Spinal cord (tissue), 10 donors: ENCODE measurements at places on chromosomes 3 and 15. TPM values are rescaled to one million over a fixed set of nuclear protein-coding genes. Genes with fewer than 3 reads are reported as not detected.
A peak's percentile ranks its signal among the peaks of the same experiment; 100 is the strongest.

DNA sequence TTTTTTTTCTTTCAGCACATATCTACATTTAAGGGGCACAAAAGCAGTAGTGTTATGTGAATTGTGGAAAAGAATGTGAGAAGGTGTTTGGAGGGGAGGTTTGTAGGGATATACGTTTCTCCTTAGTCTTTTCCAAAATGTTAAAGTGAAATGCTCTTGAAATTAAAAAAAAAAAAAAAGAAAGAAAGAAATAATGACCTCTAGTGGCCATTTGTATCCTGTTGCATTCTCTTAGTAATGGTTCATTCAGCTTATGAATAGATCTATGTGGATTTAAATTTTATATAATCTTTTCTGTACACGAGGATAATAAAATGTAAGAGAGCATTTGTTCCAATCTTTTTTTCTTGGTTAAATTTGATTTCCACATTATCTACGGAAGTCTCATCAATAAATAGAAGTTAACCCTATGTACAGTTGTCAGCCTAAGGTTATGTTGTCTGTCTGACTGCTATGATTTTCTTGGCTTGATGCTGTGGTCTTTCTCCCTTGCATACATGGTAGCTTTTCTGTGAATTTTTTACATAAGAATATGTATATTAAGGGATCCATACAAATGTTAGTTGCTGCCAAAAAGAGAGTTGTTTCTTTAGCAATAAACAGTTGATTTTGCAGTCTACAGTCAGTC is 1.7 kb downstream of the P2RY13 start:
- no peak for DNase-seq

The POTEB gene
- polyA plus RNA-seq, result not detected

GRCh38 chr3:193870376-193871219 is 265.4 kb upstream of the HES1 start:
- no peak for DNase-seq

GRCh38 chr3:139617672-139618268 is 60.0 kb downstream of the NMNAT3 start:
- no peak for DNase-seq

DNA sequence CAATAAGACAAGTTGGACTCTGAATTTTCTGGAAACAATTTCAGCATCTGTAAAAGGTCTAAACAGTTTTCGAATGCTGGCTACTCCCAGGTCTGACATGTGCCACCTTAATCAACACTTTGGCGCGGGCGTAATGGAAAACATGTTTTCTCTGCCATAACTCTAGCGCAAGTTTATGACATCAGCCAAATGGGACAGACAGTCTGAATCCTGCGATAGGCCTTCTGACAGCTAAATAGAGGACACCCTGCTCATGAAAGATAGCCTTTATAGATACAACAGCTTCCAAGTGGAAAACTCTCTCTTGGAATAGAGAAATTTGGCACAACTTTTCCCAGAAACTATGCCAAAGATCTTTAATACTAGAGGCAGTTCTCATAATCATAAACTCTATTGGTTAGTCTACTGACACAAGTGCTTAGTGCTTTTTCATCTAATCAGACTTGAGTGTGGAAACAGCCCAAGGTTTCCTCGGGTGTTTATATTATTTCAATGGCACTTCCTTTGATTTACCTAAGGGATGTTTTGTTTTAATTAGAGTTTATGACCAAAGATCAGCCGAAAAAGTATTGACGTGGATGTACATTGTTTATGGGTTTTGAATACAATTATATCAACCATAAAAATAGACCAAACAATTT is 120.1 kb upstream of the DPH6 start:
- peak; percentile 38 for DNase-seq

GRCh38 chr3:36796161-36796560 is 31.8 kb upstream of the DCLK3 start:
- no peak for DNase-seq

The WWTR1 gene
- polyA plus RNA-seq, result 44.9 TPM

The FYCO1 gene
- 7.3 TPM for polyA plus RNA-seq

DNA sequence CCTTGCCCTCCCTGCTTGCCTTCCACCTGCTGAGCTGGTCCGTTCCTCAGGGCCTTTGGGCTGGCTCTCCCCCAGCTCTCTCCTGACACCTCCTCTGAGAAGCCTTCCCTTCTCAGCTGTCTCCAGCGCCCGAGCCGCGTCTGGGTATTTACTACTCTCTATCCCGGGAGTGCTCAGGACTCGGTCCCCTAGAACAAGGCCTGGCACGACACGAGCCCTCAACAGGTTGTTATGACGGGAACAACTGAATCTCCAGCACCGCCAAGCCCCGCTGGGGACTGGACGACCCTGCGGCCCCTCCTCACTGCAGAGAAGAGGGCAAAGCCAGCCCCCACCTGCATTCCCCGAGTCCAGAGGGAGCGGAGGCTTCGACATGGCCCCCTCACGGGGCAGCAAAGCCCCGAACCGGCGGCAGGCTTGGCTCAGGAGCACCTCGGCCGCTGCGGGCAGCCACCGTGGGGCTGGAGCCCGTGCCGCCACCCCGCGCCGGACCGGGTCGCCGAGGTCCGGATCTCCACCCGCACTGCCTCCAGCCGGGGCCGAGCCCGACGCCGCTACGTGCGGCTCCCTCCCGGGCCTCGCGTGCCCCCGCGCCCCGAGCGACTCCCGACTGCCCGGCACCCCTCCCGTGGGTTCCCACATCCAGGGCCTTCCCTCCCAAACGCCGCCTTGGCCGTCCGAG is 792 bp downstream of the TPRA1 start:
- DNase-seq, result no peak

DNA sequence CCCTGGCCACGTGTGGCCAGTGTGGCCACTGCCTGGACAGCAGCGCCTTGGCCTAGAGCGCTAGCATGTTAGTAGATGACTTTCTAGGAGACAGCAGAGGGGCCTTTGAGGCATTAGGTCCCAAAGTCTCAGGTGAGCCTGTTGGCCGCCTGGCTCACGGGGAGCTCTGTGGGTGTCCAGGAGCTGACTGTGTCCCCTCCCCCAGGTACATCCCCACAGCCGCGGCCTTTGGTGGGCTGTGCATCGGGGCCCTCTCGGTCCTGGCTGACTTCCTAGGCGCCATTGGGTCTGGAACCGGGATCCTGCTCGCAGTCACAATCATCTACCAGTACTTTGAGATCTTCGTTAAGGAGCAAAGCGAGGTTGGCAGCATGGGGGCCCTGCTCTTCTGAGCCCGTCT is 17.0 kb downstream of the SEC61A1 start:
- no peak for DNase-seq

GRCh38 chr15:67266870-67267269 is 12.3 kb downstream of the IQCH start:
- no peak for DNase-seq

GRCh38 chr3:71177375-71177774 is 406.2 kb downstream of the FOXP1 start:
- no peak for DNase-seq

- no peak for DNase-seq
Measured at GRCh38 chr3:151777880-151778279, 36.0 kb upstream of the AADAC start.

DNA sequence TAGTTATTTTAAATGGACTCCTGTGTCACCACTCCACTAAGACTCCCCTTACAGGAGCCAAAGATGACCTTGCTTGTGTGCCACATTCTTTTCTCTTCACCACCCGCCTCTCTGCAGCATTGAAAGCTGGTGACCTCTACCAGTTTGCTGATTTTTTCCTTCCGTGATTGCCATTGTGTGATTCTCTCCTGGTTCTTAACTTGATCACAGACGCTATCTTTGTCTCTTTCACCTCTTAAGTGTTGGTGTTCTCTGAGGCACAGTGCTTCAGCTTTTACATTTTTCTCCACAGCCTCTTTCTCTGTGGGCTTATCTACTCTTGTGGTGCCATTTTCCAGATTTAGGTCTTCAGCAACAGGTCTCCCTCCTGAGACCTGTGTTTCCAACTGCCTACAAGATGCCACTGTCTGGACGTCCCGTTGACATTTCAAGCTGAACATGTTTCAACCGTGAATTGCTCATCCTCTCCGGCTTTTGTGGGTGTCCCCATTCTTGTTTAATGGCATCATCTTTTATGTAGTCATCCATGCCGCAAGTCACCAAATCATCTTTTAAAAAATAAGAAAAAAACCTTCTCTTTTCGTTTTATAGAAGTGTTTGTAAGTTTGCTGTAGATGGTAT is 26.5 kb downstream of the IQGAP1 start:
- no peak for DNase-seq

GRCh38 chr15:70199124-70199482 is 101.4 kb upstream of the TLE3 start:
- DNase-seq, result no peak

DNA sequence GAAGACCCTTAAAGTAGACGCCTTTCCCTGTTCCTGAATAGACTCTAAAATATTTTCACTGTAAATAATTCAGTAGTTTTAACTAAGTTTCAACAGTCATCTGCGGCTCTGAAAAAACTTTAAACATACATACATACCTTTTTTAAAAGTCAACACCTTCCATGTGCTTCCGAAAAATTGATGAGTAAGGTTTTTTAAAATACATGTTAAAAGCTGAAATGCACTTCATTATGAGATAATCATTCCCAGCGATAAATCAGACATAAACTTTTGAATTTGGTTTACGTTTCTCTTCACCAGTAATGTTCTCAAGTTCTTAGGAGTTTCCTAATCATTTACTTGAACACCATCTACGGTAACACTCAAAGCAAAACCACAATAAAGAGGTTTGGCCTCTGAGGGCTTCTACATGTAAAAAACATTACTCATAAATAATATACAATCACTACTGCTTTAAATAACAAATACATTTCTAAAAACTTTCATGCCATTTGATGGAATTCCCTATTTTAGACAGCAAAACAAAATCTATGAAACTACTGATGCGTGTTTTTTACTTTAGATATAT is 403.5 kb downstream of the SHQ1 start:
- DNase-seq, result no peak

DNA sequence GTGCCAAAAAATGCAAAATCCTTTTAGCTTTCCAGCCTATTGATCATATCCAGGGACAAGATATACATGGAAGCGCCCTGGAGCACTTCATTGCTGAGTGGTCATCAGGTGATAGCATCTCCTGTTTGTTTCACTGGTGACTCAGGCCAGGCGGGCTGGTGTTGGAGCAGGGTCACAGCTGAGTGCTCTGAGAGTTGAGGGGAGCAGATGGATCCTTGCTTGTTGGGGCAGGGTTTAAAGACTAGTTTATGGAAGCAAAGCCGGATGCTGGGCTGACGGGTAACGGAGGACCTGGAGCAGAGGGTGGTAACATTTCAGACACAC is 405.0 kb upstream of the TPM1 start:
- no peak for DNase-seq

GRCh38 chr3:72924055-72924454 is 36.2 kb downstream of the GXYLT2 start:
- DNase-seq, result no peak

GRCh38 chr15:62998262-62998890 is 44.2 kb upstream of the TPM1 start:
- no peak for DNase-seq

The TMEM212 gene
- polyA plus RNA-seq, result 0.41 TPM

GRCh38 chr15:39465843-39466749 is 114.8 kb upstream of the THBS1 start:
- no peak for DNase-seq

The WHAMM gene
- polyA plus RNA-seq, result 9.4 TPM

- no peak for DNase-seq
Measured at GRCh38 chr15:67047149-67047661, 18.2 kb upstream of the SMAD3 start.

The ZKSCAN7 gene
- 9.6 TPM for polyA plus RNA-seq

DNA sequence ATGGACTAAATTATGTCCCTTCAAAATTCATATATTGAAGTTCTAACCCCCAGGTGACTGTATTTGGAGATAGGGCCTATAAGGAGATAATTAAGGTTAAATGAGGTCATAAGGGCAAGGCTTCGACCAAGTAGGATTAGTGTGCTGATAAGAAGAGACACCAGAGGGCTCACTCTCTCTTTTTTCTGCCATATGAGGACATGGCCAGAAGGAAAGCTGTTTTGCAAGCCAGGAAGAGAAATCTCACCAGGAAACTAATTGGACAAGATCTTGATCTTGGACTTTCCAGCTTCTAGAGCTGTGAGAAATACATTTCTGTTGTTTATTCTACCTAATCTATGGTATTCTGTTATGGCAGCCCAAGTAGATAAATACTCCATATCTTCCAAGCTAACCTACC is 503.6 kb upstream of the NAALADL2 start:
- DNase-seq, result no peak

The RHOV gene
- polyA plus RNA-seq, result 12.2 TPM

DNA sequence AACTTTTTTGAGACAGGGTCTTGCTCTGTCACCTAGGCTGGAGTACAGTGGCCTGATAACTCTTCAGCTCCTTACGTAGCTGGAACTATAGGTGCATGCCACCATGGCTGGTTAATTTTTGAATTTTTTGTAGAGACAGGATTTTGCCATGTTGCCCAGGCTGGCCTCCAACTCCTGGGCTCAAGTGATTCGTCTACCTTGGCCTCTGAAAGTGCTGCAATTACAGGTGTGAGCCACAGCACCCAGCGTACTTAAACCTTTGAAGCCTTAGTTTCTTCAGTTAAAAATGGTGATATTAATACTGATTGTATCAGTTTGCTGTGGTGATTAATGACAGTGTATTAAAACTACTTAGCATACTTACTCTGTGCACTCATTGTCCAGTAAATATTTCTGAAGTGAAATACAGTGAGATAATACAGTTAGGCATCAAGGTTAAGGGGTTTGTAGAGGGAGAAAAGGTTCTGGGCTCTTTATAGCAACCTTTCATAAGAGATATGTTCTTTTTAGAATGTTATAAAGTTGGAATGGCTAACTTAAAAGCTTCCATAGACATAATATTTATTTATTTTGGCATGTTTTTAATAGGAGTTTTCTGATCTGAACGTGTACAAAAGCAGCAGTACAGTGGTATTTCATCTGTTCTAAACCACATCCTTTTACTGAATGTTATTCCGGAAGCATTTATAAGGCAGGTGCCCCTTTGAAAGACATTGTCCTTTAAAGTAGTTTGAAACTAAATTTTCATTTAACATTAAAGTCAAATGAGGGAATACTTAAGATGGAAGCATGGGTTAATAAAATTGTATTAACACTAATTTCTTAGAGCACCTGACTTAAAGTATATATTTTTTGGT is 23.6 kb downstream of the NCK1 start:
- DNase-seq, result no peak

The MUC4 gene
- polyA plus RNA-seq, result 0.95 TPM

- DNase-seq, result no peak
Measured at GRCh38 chr3:72452745-72453144, 395.5 kb downstream of the SHQ1 start.

GRCh38 chr3:186917512-186918312 is 12.6 kb upstream of the ST6GAL1 start:
- DNase-seq, result no peak

GRCh38 chr3:159371961-159372360 is 570.1 kb downstream of the MFSD1 start:
- no peak for DNase-seq

The DISP2 gene
- 28.6 TPM for polyA plus RNA-seq

The COLQ gene
- 10.8 TPM for polyA plus RNA-seq

The CP gene
- 0.93 TPM for polyA plus RNA-seq

- DNase-seq, result no peak
Measured at GRCh38 chr15:83813682-83814081, 159.8 kb downstream of the ADAMTSL3 start.

The AMIGO3 gene
- polyA plus RNA-seq, result 3.3 TPM
